Epithelial cell of proximal tubule (primary cell): ENCODE measurements at places on chromosomes 2 and 18.
A peak's percentile ranks its signal among the peaks of the same experiment; 100 is the strongest.

DNA sequence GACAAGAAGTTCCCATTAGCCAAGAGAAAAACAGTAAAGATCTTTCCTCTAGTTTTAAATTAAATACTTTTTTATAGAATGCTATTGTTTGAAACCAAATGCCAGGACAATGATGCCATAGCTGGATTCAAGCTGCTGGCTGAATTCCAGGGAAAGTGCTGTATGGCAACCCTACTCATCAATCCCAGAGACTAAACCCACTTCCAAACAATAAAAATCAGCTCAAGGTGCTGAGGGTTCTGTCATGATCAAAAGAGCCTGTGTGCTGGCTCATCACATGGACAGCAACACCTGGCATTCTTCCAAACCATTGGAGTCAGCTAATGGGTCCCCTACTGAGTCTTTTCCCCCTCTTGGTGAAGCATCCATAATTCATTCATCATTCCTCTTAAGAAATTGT is 53.7 kb upstream of the PARD3B start:
- DNase-seq, result peak; percentile 76

DNA sequence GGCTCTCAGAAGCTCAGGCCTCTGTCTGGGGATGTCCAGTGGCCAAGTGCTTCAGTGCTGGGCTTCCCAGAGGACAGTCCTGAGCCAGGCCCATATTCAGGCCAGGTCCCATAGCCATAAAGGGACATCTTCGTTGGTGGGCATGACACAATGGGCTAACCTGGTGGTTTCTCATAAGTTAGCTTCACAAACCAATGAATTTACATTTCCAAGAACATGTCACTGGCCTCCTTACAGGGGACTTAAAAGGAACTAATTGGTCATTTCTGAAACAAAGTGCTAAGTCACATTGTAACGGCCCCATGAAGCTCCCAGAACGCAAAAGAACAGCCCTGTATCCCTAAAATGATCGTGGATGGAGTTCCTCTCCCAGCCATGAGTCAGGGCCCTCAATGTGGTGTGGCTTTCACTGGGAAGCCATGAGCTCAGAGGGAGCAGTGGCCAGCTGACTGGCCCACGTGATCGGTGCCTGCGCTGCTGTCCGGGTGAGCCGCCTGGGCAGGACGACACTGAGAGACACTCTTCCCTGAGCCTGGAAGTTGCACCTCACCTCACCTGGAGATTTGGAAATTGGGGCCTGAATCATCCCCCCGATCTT is 163.7 kb upstream of the APCDD1 start:
- no peak for DNase-seq

GRCh38 chr2:126803434-126803775 is 95.3 kb upstream of the TEX51 start:
- DNase-seq, result no peak

DNA sequence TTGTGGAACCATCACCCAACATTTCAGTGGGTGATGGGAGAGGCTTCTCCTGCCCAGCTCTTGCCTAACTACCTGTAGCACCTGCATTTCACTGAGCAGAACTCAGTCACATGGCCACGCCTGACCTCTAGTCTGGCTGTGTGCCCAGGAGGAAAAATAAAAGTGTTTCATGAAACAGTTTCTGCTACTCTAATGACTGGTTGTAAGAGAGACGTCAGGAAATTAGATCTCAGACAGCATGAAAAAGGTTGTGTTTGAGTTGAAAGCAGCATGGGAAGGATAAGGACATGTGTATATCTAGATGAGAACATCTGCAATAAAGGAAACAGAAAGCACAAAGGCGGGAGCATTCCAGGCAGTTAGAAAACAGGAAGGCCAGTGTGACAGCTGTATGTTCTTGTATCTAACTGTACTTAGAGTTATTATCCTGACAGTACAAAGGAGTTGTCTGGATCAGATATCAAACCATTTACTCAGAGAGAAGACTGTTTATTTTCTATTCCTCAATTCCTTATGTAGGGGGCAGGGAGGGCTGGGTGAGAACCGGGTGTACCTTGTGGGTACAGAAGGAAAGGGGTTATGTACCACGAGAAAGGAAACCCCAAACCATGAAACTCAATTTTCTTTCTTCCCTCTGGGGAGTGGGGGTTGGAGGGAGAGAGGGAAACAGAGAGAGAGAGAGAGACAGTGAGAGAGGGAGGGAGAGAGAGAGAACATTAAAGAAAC is 307.4 kb upstream of the VWC2L start:
- DNase-seq, result no peak

DNA sequence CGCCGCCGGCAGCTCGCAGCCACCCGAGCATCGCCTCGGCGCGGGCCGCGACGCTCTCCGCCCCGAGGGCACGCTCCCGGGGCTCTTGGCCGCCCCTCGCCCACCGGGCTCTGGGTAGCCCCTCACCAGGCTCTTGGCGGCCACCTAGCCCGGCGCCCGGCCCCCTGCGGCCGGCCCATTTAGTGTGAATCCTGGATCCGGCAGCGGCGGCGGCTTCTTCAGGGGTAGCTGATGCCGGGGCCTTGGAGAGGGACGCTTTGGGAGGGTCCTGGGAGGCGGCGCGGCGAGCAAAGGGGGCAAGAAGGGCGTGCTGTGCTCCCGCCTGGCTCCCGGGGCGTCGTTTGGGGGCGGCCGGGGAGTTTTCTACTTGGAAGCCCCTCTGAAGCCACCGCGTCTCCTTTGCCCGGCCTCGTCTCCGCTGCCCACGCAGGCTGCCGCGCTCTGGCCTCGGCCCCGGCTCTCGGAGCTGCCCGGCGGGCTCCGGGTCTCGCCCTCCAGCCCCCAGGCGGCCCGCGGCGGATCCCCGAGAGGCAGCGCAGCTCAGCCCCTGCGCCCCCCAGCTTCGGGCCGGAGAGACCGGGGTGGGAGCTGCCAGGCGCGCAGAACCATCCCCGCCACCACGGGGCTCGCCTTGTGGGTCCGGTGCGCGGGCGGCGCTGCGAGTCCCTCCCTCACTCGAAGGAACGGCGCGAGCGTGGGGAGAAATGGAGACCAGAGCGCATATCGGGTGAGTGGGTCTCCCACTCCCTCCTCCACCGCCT is 509 bp downstream of the PIEZO2 start:
- no peak for DNase-seq

GRCh38 chr2:234181121-234181520 is 130.6 kb downstream of the SPP2 start:
- DNase-seq, result no peak

DNA sequence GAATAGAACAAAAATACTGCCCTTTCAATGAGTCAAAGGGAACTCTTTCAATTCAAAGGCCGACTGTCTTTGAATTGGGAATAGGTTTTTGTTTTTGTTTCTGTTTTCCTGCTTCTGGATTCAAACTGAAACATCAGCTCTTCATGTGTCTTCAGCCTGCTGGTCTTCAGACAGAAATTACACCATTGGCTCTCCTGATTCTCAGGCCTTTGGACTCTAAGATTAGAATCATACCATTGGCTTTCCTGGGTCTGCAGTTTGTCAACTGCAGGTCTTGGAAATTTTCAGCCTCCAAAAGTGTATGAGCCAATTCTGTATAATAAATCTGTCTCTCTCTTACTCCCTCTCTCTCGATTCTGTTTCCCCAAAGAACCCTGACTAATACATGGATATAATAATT is 31.1 kb downstream of the CTLA4 start:
- DNase-seq, result no peak

DNA sequence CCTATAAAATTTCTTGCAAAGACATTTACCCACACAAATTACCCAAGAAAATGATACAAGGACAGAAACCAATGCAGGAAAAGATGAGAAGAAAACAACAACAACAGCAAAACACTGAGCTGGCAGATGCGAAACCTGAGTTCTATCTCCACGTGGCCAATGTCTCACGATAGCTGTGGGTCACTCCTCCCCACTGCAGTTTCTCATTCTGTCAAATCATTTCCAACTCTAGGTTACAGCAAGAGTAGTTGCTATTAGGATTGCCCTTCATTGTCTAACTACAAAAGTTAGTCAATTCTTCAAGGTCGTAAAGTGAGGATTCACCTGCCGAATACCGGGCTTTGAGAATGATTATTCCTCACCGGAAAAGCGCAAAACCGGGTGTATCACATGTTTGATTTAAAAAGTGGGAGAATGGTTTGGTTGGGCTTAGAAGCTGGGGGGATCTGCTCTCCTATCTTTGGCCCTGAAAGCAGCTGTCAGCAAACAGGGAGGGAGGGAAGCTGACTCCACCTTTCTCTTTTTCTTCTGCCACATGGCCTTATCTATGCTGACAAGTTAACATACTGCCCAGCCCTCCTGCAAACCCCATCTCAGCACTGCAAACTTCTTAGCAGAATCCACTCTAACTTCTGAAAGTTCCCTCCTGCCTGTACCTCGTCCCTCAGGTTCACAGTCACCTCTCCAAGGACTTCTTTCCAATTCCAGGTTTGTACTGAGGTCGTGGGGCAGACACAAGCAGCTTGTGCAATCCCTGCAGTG is 473.0 kb downstream of the SOX11 start:
- no peak for DNase-seq

GRCh38 chr2:136057023-136057801 is 60.7 kb downstream of the CXCR4 start:
- DNase-seq, result no peak

DNA sequence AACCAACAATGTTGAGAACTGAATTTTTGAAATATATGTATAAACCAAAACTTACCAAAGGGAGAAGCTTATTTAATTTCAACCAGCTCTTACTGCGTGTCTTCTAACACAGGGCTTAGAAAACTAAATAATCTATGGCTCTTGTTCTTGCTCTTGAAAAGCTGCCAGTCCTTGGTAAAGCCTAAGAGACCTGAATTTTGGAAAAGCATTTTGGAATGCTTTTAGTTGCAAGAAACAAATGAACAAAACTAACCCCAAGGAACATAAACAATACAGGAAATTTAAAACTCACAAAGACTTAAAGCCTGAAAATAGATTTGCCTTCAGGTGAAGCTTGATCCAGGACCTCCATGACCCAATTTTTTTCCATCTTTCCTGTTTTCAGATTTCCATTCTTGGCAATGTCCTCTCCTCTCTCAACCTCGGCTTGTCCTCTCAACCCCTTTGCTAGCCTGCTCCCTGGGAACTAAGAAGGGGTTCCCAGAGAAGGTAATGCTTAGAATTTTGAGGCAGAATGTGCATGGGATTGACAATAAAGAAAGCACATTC is 169.8 kb upstream of the NCK2 start:
- no peak for DNase-seq

DNA sequence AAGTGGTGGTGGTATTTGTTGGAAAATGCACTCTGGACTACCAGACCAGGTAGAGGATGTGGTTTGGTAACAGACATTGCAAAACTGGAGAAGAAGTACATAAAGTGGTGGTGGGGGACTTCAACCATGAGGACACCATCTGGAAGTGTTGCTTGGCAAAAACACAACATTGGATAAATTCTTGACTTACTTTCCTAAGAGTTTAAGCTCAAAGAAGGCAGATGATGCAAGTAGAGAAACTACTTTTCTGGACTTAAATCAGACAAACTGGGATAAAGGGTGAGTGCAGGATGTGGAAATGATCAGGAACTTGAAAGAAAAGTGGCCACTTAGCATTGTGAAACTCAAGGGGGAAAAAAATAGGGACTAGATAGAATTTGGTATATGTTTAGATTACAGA is 487.4 kb downstream of the ZEB2 start:
- DNase-seq, result no peak

GRCh38 chr2:176914371-176914770 is 298.2 kb upstream of the HNRNPA3 start:
- no peak for DNase-seq

DNA sequence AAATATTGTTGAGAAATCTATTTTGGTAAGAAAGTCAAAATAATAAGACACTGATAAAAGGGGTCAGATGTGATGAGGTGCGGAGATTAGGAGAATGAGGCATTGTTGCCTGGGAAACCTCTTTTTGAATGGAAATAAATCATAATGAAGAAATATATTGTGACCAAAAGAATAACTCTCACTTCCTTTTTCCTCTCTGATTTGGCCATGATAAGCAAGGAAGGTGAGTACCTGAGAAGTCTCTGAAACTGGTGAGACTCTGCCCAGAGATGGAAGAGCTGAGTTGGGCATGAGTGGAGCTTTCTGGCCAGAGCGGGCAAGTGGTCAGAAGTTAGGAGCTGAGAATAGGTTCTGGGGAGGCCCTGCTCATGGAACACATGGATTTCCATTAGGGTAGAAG is 11.8 kb downstream of the LAMA3 start:
- no peak for DNase-seq

DNA sequence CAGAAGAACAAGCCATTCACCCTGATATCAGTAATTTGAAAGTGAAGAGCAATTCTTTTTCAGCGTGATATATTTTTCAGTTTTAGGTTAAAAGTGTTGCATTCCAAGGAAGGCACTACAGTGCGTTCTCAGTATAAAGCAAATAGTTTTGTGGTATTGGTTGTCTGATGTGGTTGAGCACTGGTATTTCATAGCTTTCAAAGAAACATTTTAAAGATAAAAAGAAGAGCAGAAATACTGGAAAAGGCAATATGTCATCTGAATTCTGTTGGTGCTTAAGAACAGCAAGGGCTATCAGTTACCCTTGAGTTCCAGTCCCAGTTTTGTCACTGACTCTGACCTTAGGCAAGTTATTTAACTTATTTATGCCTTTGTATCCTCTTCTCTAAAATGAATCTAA is 191.6 kb downstream of the BABAM2 start:
- DNase-seq, result no peak

GRCh38 chr2:45256867-45257641 is 247.8 kb upstream of the SIX2 start:
- no peak for DNase-seq

DNA sequence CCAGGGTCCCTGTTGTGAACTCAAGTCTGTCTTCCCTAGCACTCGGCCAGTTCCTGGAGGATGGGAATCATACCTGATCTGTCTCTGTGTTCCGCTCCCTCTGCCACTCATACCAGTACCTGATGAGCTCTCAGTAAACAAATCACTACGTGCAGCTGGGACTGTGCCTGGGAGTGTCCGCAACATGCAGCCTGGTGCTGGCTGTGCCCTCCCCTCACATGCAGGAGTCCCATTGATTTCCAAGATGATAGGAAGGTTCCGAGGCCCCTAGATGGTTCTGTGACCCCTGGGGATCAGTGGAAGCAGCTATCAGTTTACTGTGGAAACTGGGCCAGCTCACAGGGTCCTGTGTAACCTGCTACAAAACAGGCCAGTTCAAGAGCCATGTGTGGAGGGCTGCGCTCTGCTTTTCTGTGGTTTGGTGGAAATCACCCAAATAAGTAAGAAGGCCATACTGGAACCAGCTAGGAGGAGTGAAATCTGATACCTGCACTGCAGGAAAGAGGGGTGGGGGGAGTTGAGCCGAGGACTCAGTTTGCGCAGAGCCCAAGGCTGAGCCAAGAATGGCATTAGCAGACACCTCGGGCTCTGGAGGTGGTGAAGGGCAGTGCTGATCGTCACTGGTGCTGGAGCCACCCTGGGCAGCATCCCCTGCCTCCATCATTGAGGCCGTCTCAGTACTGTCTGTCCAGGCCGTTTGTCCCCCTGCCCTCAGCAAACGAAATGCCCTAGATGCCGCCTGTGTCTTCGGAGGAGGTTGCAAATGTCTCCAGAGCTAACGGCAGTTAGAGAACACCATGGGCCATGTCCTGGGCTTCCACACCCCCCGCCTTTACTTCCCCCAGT is 93.3 kb downstream of the KLHL29 start:
- DNase-seq, result no peak

GRCh38 chr2:232876161-232876977 is 6.3 kb downstream of the SNORC start:
- DNase-seq, result no peak
